ENCODE measurements at places on chromosomes 11 and 22.

- no peak for DNase-seq
Observed at GRCh38 chr11:6656936-6657335, 1.3 kb upstream of the DCHS1 start.

DNA sequence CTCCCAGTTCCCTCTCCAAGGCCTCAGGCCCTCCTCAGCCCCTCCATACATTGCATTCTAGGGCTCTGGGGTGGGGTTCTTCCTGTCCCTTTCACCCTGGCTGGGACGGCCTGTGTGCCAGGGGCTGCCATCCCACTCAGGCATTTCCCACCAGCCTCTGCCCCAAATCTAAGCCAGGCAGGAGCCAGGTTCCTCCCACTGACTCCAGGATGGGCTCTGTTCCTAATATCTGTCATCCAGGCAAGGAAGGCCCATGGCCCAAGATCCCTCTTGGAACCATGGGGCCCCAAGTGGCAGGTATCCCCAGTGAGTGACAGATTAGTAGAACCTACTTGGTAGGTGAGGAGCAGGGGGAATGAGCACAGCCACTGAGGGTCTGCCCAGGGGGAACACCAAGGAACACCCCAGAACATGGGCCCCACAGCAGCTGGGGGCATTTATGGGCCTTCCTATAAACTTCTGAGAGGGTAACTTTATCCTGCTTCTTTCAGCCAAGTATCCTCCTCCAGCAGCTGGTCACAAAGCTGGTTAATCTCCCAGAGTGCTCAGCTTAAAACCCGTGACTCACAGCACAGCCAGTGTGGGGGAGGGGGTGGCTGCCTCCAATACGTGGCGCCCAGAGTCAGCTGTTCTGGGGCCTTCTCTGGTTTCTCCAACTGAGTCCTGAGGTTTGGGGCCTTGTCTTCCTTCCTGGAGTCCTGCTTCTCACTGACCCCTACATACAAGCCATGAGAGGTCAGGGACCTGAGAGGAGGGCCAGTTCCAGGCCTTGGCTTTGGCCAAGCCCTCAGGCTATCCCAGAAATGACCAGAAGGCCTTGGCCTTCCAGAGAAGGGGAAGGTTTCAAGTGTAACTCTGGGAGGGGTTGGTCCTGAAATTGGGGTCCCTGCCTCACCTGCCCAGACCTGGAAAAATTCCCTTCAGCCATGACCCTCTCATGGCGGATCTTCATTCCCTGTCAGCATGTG, 19.9 kb upstream of the MYOD1 start:
- no peak for DNase-seq

- no peak for DNase-seq
Observed at GRCh38 chr11:11422411-11423128, 69.5 kb upstream of the CSNK2A3 start.

GRCh38 chr22:17634696-17635095, 3.9 kb upstream of the BCL2L13 start:
- no peak for DNase-seq

DNA sequence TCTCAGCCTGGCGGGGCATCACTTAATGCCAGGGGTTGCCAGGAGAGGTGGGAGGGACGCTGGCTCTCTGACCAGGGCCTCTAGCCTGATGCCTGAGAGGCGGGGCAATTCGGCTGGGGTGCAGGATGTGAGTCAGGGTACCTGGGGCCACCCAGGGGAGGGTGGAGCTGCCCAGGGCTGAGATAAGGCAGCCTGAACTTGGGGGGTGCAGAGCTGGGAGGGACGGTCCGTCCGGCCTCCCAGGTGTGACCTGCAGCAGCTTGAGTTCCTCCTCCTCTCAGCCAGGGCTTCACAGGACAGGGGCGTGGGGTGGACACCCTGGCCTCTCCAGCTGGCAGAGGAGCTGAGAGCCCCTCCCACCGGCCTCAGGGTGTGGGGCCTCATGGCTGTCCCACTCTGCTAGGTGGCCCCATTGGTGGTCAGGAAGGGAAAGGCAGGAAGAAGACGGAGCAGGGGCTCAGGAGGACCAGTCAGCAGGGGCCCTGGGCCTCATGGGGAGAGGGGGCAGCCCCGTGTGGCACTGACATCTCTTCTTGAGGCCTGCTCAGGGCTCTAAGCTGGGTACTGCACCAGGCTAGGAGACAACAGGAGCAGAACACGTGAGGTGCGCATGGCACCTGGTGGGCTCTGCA, 942 bp upstream of the RPS6KA4 start:
- DNase-seq: peak; percentile 95

GRCh38 chr22:35775339-35775738, 57.7 kb downstream of the APOL5 start:
- no peak for DNase-seq

DNA sequence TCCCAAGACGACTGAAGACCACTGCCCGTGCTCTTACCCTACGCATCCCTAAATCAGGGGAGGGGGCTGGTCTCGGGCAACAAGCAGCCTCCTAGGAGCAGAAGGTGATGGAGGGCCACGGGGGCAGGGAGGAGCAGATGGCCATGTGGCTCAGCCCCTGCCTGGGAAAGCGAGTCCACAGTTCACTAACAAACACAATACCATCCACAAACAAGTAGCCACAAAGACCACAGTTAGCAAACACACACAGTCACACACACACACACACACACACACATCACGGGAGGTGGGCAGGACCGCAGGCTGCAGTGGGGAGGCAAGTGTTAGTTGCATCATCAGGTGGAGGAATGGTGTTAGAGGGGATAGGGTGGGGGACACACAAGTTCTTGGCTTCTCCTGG, 13.2 kb upstream of the FXYD2 start:
- no peak for DNase-seq

- DNase-seq: no peak
Observed at GRCh38 chr11:65377036-65377435, 5.4 kb downstream of the SLC25A45 start.

GRCh38 chr11:2100361-2101170, 38.6 kb downstream of the IGF2 start:
- DNase-seq: no peak

Data from H54 (cell line).